GM12892 (cell line): ENCODE measurements at places on chromosomes 2 and 18.

- no peak for DNase-seq
Measured at GRCh38 chr2:28424799-28425463, 32.3 kb downstream of the FOSL2 start.

- DNase-seq: no peak
Measured at GRCh38 chr2:95272781-95273180, 1.5 kb upstream of the PROM2 start.

- DNase-seq: no peak
Measured at GRCh38 chr2:225471482-225471881, 72.0 kb downstream of the NYAP2 start.

GRCh38 chr2:37819186-37819585 lies 105.9 kb upstream of the RMDN2 start:
- no peak for DNase-seq

GRCh38 chr2:230172852-230173251 lies 46.9 kb downstream of the SP110 start:
- DNase-seq: no peak

DNA sequence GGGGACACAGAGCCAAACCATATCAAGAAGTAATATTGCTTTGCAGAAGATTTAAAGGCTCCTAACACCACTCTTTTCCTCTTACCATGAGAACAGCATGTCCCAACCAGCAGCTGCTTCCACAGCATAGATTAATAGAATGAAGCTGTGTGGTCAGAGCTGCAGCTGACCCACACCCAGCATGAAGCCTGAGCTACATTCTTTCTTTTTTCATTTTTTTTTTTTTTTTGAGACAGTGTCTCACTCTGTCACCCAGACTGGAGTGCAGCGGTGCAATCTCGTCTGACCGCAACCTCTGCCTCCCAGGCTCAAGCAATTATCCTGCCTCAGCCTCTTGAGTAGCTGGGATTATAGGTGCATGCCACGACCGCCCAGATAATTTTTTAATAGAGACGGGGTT lies 289.8 kb downstream of the RAD51AP2 start:
- no peak for DNase-seq

DNA sequence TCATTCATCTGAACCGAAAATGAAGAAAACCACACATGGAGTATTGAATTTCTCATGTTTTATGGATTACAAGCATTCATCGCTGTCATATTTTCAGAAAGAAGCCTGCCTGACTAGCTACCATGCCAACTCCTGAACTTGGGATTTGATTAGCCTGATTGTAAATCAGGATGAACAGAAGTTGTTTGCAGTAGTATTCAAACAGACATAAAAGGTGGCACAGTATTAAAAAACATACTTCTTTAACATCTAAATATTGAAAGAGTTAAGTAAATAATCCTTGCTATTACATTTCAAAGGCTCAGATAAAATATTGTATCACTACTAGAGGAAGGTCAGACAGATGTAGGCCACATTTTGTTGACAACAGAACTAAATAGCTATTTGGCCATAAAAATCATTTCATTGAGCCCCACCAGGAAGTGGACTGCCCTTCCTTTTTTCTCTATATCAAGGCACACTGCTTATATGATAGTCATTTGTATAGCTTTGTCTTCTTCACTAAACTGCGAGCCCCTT lies 21.6 kb downstream of the SLC38A11 start:
- no peak for DNase-seq

DNA sequence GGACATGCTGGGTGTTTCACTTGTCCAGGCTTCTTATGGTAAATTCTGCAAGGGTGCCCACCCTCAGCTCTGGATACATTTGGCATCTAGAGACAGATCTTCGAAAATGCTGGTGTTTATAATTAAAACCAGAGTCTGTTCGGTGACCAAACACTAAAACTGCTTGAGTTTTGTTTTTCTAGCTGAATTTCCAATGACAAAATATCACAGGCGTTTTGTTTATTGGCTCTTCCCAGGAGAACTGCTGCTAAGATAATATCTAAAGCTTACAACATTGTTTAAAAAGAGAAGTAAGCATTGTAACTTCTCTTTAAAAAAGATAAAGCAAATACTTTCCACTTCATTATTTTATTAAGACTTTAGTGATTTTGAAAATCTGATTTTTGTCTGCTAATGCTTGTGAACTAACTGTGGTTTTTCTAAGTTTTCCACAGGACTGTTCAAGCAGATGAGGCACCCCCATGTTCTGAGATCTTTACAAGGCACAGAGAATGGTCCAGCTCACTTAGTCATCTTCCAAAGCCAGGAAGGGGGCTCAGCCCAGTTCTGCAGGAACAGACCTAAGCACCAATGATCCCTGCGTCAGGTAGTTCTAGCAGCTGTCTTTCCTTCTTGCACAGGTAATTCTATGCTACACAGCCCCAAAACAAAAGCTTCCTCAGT lies 94.8 kb upstream of the LTBP1 start:
- DNase-seq: no peak

DNA sequence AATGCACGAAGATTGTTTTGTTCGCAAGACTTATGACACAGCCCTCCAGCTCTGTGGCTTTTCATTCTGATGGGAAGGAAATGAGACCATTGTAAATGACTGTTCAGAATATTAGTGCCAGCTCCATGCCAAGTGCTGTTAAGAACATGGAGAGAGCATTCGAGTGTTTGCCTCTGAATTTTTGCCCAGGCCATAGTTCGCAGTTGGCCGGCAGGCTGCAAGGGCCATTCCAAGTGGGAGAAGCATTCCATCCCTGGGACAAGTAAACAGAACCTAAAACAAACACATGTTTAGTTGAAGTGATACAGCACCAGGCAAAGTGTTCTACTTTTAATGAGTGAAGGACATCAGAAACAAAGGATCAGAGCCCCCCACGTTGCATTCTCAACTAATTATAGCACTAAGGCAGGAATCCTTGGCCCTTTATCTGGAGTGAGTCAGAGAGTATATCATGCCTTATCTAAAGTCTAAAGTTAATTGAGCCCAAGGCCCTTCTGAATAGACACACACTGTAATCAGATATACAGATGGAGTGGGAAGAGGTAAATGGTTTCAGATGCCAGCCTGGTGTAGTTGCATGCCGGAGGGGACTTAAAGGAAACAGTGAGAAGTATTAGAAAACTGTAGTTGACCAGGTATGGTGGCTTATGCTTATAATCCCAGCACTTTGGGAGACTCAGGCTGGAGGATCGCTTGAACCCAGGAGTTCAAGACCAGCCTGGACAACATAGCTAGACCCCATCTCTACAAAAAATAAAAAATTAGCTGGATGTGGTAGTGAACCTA lies 53.3 kb downstream of the NEDD4L start:
- no peak for DNase-seq

DNA sequence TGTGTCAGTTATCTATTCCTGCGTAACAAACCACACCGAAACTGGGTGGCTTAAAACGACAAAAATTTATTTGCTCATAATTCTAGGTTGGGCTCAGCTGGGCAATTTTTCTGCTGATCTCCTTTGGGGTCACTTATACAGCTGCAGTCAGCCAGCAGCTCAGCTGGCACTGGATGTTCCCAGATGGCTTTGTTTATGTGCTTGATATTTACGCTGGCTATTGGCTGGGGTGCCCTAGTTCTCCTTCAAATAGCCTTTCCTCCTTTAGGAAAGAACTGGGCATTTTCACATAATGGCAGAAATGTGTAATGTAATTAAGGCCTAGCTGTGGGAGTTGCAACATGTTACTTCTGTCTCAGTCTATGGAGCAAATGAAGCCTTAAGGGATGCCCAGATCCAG lies 142.2 kb downstream of the B3GNT2 start:
- no peak for DNase-seq

- no peak for DNase-seq
Measured at GRCh38 chr2:224524657-224525056, 60.5 kb downstream of the CUL3 start.
